ENCODE measurements at places on chromosomes 16 and 17.
A peak's percentile ranks its signal among the peaks of the same experiment; 100 is the strongest.

DNA sequence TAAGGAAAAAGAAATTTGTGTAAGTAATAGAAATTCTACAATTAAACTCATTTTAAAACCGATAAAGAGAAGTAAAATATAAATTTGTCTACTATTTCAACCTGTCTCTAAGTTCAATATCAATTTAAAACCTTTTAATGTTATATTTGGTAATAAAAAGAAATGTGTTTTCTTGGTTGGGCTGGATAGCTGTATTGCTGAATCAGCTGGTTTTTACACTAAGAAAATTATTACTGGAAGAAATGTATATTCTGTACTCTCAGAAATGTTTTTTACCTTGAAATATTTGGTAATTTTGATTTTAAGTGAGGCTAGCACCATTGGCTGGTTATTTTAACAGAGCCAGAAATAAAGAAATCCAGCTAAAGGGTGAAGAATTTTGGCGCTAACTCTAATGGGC is 87.1 kb upstream of the CNTNAP4 start:
- no peaks in the 10 kb centered on the region for H3K27me3 ChIP-seq
- no peak overlapping the region for H3K27ac ChIP-seq
- DNase-seq = no peak
- no peak overlapping the region for H3K4me3 ChIP-seq

DNA sequence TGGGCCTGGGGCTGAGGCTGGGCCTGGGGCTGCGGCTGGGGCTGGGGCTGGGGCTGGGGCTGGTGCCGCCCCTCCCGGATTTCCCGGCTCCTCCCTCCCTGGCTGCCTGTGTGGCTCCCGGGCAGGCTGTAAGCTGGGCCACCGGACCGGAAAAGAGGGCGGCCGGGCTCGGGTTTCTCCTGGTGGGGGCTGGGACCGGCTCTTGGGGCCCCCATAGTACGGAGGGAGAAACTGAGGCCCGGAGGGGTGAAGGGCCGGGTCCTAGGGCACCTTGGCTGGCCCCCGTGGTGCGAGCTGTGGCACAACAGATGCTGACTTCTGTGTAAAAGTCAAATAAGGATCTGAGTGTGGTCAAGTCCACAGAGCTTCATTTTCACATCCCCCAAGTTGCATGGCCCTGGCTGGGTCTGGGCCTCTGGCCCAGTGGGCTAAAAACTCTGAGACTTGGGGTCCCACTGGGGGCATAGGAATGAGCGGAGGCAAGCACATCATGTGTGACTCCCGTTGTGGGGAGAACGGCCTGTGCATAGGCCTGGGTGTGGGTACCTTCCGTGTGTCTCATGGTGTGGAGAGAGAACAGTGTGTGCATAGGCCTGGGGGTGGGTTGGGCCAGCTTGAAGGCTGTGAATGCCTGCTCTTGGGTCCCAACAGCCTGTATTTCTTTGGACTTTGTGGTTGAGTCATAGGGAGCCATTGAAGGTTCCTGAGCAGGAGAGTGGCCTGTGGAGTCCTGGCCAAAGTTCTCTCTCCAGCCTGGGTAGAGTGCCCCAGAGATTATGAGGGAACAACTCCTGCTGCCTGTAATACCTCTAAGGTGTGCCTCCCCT is 123.9 kb upstream of the CIBAR2 start:
- peak overlapping the region; percentile 54 for H3K4me3 ChIP-seq
- no peaks in the 10 kb centered on the region for H3K4me1 ChIP-seq
- no peaks in the 10 kb centered on the region for H3K27me3 ChIP-seq
- no peak for DNase-seq
- H3K27ac ChIP-seq = peak overlapping the region; percentile 26

DNA sequence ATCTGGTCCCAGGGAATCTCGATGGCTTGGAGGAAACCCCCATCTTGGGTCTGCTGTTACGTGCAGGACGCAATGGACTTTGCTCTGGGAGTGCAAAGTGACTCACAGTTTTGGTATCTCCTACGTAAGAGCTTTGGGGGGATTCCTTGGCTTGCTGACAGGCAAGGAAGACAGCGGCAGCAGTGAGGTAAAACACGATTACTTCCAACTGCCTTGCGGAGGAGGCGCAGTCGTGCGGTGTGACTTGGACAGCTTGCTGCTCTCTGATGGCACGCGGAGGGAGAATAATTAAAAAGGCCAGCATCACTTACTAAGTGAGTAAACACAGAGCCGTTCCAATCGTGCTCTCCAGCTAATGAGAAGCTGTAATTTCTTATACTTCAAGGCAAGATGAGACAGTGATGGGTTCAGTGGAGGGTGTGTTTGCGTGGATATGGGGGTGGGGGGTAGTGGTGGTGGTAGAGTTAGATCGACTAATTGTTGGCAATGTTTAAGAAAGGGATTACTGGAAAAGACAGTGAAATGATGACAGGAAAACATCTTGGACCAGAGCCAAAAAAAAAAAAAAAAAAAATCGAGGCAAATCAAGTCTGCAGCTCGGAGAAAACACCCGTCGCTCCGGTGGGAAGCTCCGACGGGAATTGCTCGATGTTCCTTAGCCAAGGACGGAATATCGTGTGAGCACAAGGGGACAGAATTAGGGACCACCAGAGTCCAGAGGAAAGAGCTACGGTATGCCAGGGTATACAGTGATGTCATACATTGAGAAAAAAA is 184.8 kb upstream of the ZFHX3 start:
- DNase-seq = peak; percentile 15
- no peaks in the 10 kb centered on the region for H3K36me3 ChIP-seq
- H3K27me3 ChIP-seq = no peaks in the 10 kb centered on the region
- no peak overlapping the region for H3K27ac ChIP-seq

DNA sequence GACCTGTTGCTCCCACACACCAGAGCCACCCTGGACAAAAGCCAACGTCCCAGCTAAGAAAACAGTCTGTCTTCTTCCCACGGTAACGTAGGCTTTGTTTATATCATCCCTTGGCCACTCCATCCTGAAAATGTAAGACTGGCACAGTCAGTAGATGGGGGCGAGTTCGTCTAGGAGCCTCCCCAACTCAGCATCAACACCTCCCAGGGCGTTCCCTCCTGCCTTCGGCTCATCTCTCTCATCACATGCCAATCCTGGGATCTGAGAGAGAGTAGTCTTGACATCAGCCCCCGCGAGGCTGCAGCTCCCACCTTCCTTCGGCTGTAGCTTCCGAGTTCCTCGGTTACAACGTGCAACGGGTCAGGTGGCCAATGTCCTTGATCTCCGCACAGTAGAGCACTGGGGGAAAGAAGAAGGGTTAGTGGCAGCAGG is 894 bp downstream of the RNF227 start:
- no peak for DNase-seq
- H3K4me3 ChIP-seq = peak overlapping the region; percentile 57
- H3K4me1 ChIP-seq = no peaks in the 10 kb centered on the region
- peaks cover 22% of the 10 kb centered on the region for H3K36me3 ChIP-seq
- H3K27me3 ChIP-seq = no peaks in the 10 kb centered on the region

DNA sequence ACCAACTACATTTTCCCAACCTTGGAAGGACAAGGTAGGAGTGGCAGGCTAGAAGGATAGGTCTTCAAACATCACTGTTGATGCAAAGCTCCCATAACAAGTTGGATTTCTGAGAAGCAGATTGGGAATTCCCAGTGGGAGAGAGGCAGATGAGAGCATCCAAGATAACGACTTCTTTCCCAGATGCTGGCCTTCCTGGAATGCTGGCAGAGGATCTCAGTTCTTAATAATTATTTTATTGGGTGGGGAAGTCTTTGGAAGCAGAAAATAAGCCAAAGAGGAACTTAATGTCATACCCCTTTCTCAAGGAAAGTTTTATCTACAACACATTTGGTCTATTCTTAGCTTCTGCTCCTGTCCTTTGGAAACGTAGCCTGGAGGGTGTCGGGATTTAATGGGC is 64.5 kb downstream of the MPRIP start:
- H3K4me1 ChIP-seq = no peaks in the 10 kb centered on the region
- H3K36me3 ChIP-seq = peaks cover 7% of the 10 kb centered on the region
- no peak overlapping the region for H3K4me3 ChIP-seq
- no peak for DNase-seq

GRCh38 chr16:13427943-13428342 is 492.0 kb upstream of the ERCC4 start:
- H3K4me3 ChIP-seq = no peak overlapping the region
- no peaks in the 10 kb centered on the region for H3K4me1 ChIP-seq
- H3K27me3 ChIP-seq = no peaks in the 10 kb centered on the region
- DNase-seq = no peak
- no peak overlapping the region for H3K27ac ChIP-seq

- H3K27ac ChIP-seq = no peak overlapping the region
- no peak overlapping the region for H3K4me3 ChIP-seq
- no peaks in the 10 kb centered on the region for H3K27me3 ChIP-seq
- no peaks in the 10 kb centered on the region for H3K4me1 ChIP-seq
These were observed 338.0 kb downstream of the WWOX start for GRCh38 chr16:78437352-78437968.

DNA sequence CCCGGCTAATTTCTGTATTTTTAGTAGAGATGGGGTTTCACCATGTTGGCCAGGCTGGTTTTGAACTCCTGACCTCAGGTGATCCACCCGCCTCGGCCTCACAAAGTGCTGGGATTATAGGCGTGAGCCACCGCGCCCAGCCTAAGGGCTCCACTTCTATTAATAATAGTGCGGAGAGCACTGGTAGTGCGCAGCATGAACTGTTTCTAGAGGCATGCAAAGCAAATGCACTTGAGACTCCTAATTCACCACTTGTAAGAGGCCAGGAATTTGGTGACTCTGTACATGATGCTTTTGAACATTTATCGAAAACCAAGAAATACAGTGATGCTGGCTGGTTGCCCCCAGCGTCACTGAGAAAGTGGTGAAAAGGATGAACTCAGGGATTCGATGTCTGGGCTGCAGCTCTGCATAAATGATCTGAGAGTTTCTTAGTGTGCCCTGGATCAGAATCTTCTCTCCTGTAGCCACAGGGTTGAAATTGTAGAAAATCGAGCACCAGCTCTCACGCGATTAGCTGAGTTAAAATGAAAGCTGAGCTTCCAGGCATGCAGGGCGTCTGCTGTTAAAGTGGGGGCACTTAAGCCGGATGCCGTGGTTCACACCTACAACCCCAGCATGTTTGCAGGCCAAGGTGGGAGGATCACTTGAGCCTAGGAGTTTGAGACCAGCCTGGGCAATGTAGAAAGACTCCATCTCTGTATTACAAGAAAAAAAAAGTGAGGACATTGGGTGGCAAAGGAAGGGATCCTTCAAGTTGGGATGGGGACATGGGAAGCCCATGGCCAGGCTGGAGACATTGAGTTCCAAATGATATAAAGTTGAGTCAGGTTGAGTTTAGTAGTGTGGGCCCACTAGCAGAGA is 4.8 kb downstream of the RNF213 start:
- H3K4me1 ChIP-seq = peaks cover 8% of the 10 kb centered on the region
- H3K27me3 ChIP-seq = no peaks in the 10 kb centered on the region
- H3K4me3 ChIP-seq = no peak overlapping the region
- no peak for DNase-seq
- no peaks in the 10 kb centered on the region for H3K36me3 ChIP-seq

GRCh38 chr16:21946889-21947635 is 6.1 kb upstream of the UQCRC2 start:
- no peak for DNase-seq
- no peak overlapping the region for H3K27ac ChIP-seq
- no peak overlapping the region for H3K4me3 ChIP-seq
- no peaks in the 10 kb centered on the region for H3K36me3 ChIP-seq
- H3K4me1 ChIP-seq = peaks cover 12% of the 10 kb centered on the region
- no peaks in the 10 kb centered on the region for H3K27me3 ChIP-seq

DNA sequence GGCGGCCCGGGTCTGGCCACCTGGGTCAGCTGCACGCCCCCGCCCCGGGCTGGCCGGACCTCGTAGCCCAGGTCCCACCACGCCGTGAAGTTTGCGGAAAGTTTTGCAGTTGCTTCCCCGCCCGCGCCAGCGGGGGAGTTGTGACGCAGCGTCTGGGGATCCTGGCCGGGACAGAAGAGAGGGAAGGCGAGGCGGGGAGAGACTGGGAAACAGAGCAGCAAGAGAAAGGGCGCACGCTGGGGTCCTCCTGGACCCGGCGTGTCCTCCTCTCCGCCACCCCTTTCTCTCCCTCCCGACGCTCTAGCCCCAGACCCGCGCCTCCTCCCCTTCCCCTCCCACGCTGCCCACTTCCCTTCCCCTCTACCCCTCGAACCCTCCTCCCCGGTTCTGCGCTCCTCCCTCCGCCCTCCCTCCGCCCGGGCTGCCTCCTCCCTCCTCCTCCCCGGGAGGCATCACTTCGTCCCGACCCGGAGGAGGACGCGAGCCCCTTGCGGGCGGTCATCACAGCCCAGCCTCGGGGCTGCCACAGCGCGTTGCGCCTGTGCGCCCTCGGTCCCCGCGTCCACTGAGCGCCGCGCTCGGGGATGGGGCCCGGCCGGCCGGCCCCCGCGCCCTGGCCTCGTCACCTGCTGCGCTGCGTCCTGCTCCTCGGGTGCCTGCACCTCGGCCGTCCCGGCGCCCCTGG is at the start of gene MRC2:
TSS of gene MRC2 (plus strand) at position 452 of the 685 bp plus-strand sequence. CDS start at position 585, 133 bp downstream.
- peak within 1 kb of the TSS; percentile 64 for H3K27ac ChIP-seq
- peak within 1 kb of the TSS; percentile 70 for H3K4me3 ChIP-seq
- no peaks in the 10 kb centered on the region for H3K36me3 ChIP-seq
- DNase-seq = peak; percentile 60
- no peaks in the 10 kb centered on the region for H3K27me3 ChIP-seq

DNA sequence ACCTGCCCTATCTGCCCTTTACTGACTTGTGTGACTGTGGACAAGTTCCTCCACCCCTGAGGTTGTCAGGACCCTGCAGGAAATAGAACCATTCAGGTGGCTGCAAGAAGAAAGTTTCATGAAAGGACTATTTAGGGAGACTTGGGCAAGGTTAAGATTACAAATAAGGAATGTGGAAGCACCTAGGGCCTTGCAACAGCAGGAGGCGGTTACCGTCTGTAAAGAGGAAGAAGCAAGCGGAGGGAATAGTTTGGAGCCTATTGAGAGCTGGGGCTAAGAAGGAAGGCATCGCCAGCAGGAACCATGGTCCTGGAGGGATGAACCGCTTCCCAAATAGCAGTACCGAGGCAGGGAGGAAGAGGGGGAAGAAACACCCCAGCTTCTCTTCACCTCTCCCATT is 132.4 kb downstream of the PRKCB start:
- no peak overlapping the region for H3K4me3 ChIP-seq
- no peaks in the 10 kb centered on the region for H3K36me3 ChIP-seq
- DNase-seq = no peak
- no peak overlapping the region for H3K27ac ChIP-seq
- H3K27me3 ChIP-seq = no peaks in the 10 kb centered on the region
- H3K4me1 ChIP-seq = no peaks in the 10 kb centered on the region

- no peaks in the 10 kb centered on the region for H3K27me3 ChIP-seq
- H3K4me3 ChIP-seq = no peak overlapping the region
- H3K27ac ChIP-seq = no peak overlapping the region
- peaks cover 61% of the 10 kb centered on the region for H3K4me1 ChIP-seq
- DNase-seq = peak; percentile 60
- no peaks in the 10 kb centered on the region for H3K36me3 ChIP-seq
These were observed 70.2 kb downstream of the SNX11 start for GRCh38 chr17:48177816-48178215.

DNA sequence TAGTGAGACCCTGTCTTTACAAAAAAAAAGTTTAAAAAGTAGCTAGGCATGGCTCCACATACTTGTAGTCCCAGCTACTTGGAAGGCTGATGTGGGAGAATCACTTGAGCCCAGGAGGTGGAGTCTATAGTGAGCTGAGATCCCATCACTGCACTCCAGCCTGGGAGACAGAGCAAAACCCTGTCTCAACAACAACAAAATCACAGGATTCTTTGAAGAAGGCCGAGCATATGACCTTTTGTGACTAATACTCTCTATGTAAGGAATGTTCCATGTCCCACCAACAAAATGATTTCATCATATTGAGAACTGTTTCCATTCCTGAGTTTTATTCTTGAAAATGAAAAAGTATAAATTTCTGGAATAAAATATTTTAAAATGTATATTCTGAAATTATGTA is 58.9 kb upstream of the EFCAB3 start:
- no peak overlapping the region for H3K4me3 ChIP-seq
- 0 out of 2 replicates have a peak, but pooled peaks cover 4% of the 10 kb centered on the region for H3K27me3 ChIP-seq
- H3K36me3 ChIP-seq = no peaks in the 10 kb centered on the region
- H3K27ac ChIP-seq = no peak overlapping the region
